ENCODE measurements at places on chromosomes 7 and 10.

- DNase-seq, result no peak
These were observed 35.0 kb upstream of the CTTNBP2 start for GRCh38 chr7:117908031-117908795.

DNA sequence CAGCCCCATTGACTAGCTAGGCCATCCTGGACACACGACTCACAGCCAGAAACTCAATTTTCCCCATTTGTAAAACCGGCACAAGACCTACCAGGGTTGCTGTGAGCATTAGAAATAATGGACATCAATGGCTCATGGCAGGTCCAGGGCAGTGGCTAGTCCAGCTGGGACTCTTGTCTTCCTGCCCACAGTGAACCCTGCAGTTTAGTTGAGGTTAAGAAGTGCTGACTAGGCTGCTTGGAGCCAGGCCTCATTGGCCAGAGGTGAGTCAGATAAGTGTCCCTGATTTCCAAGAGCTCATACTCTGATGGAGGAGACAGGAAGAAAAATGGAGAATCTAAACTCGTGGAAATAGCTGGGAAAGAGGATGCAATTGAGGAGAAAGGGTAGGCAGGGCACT is 123.4 kb upstream of the ZNF92 start:
- DNase-seq, result no peak

DNA sequence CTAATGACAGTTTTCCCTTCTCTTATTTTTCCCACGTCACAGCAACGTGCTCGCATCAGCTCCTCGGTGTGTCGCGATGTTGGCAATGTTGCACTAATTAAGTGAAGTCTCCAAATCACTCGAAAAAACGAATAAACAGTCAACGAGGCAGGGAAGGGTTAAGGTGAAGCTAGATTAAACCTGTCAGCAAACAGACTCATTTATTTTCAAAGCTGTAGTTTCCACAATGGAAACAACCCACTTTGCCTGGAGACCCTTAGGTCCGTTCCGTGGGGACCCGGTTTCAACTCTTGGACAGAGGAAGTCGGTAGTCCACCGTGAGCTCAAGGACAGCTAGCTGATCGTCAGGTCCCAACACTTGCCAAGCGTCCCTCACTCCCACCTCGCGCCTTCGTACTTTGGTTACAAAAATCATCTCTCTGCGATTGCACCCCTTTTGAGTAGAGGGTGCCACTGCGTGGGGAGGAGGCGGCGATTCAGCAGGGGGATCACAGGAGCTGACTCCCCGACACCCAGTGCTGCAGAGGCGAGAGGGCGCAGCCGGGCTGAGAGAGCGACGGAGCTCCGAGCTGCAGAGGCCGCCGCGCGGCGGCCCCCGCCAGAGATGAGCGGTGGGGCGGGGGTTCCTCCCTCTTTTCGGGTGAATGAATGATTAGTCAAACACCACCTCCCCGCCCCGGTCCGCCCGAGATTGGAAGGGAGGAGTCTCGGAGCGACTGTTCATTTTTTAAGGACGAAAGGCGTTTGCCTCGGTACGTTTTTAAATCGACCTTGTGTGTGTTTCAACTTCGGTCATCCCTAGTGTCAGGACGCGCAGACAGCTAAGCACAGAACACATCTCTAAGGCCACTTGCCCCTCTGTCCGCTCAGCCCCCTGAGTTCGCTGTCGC is 1.3 kb upstream of the BMPER start:
- peak; percentile 74 for DNase-seq

- DNase-seq, result no peak
These were observed 21.5 kb downstream of the WASL start for GRCh38 chr7:123727071-123727837.
